Smooth muscle cell of bladder (primary cell): ENCODE measurements at places on chromosomes 3 and 15. TPM values are rescaled to one million over a fixed set of nuclear protein-coding genes. Genes with fewer than 3 reads are reported as not detected.

Gene CACNA1D
- 0.14 and 0.28 TPM in 2 replicates for total RNA-seq

Gene NAALADL2
- total RNA-seq, result 12.9 and 13.7 TPM in 2 replicates

Gene U2SURP
- total RNA-seq, result 42.2 and 44.8 TPM in 2 replicates

Gene HIGD2B
- not detected in 2 replicates for total RNA-seq

Gene RGMA
- 0.28 and 0.46 TPM in 2 replicates for total RNA-seq

Gene MPI
- total RNA-seq, result 41.5 and 59.6 TPM in 2 replicates

Gene UTS2B
- 0.65 and 0.85 TPM in 2 replicates for total RNA-seq

Gene UACA
- 87.3 and 95.9 TPM in 2 replicates for total RNA-seq

Gene KNG1
- not detected in 2 replicates for total RNA-seq

Gene HRH1
- total RNA-seq, result 29.0 and 37.0 TPM in 2 replicates

Gene OPA1
- total RNA-seq, result 68.3 and 72.1 TPM in 2 replicates

Gene PATL2
- total RNA-seq, result 0.28 and 0.43 TPM in 2 replicates

Gene CSPG4
- 11.0 and 15.3 TPM in 2 replicates for total RNA-seq

Gene EOMES
- total RNA-seq, result under 0.01 TPM in 1 of 2 replicates, not detected in the other

Gene GOLGA6L4
- 0.37 and 0.43 TPM in 2 replicates for total RNA-seq

Gene ARNT2
- total RNA-seq, result 5.5 and 7.0 TPM in 2 replicates

Gene LRRN1
- total RNA-seq, result not detected in 2 replicates

Gene SEMA6D
- 13.4 and 22.9 TPM in 2 replicates for total RNA-seq

Gene SI
- total RNA-seq, result not detected in 2 replicates

Gene CLDN18
- total RNA-seq, result not detected in 2 replicates

Gene ENTPD3
- 0.09 and 0.14 TPM in 2 replicates for total RNA-seq

Gene LDHAL6B
- total RNA-seq, result not detected in 2 replicates

Gene KCNMB2
- not detected in 2 replicates for total RNA-seq

Gene TMEM158
- 21.2 and 35.7 TPM in 2 replicates for total RNA-seq
